ENCODE measurements at places on chromosomes 16 and 17. TPM values are rescaled to one million over a fixed set of nuclear protein-coding genes. Genes with fewer than 3 reads are reported as not detected.
A peak's percentile ranks its signal among the peaks of the same experiment; 100 is the strongest.

GRCh38 chr17:3972281-3972731, 8.1 kb upstream of the ATP2A3 start:
- DNase-seq = peak; percentile 56

GRCh38 chr17:39659279-39660010, 5.7 kb upstream of the TCAP start:
- no peak for DNase-seq

GRCh38 chr16:70254965-70255286, 3.2 kb upstream of the EXOSC6 start:
- no peak for DNase-seq

- DNase-seq = peak; percentile 41
Observed at GRCh38 chr17:8311131-8311790, 1.2 kb downstream of the ARHGEF15 start.

Gene XYLT1
- total RNA-seq = 7.6 TPM

Gene MYO15B
- total RNA-seq = 9.9 TPM

Gene CRYM
- total RNA-seq = 7.1 TPM

Gene KRTAP1-5
- total RNA-seq = not detected

Gene SHISA9
- total RNA-seq = 11.6 TPM

Gene UMOD
- not detected for total RNA-seq

Gene SRCIN1
- 2.3 TPM for total RNA-seq

GRCh38 chr17:80925688-80926335, 65.8 kb upstream of the CHMP6 start:
- DNase-seq = no peak

Gene TBX2
- not detected for total RNA-seq

Gene KRTAP16-1
- not detected for total RNA-seq

DNA sequence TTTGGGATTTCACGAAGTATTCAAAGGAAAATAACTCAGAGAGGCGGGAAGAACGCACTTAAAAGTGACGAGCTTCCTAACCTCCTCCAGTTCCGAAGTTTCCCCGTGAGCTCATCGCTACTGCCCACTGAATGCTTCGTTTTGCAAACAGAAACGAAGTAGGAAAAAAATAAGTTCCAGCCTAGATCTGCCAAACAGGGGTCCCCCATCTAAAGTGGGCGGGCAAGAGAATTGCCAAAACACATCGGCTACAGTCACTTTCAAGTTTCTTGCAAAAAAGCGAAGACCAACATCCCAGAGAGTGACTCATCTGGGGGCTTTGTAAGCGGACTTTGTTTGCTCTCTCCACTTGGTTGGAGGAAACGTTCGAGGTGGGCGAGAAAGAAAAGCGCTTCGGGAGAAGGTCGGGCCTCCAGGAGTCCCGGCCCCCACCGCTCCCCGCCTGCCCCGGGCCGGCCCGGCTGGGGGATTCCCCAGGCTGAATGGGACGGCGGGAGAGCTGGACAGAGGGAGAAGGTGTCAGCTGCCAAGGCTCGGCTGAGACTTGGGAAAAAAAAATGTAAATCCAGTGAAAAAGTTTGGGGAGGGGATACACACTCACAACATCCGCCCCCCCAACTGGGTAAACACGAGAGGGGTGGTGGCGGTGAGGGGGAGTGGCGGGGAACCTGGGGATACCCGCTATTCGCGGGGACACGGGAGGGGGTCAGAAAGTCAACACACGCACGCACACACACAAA, 1.0 kb downstream of the VEZF1 start:
- DNase-seq = peak; percentile 85

Gene SPNS2
- total RNA-seq = 2.1 TPM

Gene TRPV2
- total RNA-seq = 5.5 TPM

- DNase-seq = no peak
Observed at GRCh38 chr16:59701963-59702930, 968.1 kb upstream of the GOT2 start.

GRCh38 chr16:75996491-75996890, 270.2 kb upstream of the CPHXL start:
- DNase-seq = no peak

- no peak for DNase-seq
Observed at GRCh38 chr16:58492066-58492465, 7.9 kb upstream of the NDRG4 start.

Gene CDRT15
- total RNA-seq = not detected

- no peak for DNase-seq
Observed at GRCh38 chr17:42585353-42585752, 7.8 kb upstream of the PSMC3IP start.

Gene MYCBPAP
- 3.2 TPM for total RNA-seq

DNA sequence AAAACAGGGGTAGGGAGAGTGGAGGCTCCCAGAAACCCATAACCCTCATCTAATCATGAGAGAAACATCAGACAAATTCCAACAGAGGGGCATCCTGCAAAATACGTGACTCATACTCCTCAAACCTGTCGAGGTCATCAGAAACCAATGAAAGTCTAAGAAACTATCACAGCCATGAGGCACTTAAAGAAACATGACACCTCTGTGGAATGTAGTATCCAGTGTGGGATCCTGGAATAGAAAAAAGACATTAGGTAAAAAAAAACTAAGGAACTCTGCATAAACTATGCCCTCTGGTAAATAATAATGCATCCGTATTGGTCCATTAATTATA, 16.4 kb downstream of the CDH5 start:
- peak; percentile 47 for DNase-seq
